ENCODE measurements at places on chromosomes 13 and 19. TPM values are rescaled to one million over a fixed set of nuclear protein-coding genes. Genes with fewer than 3 reads are reported as not detected.

DNA sequence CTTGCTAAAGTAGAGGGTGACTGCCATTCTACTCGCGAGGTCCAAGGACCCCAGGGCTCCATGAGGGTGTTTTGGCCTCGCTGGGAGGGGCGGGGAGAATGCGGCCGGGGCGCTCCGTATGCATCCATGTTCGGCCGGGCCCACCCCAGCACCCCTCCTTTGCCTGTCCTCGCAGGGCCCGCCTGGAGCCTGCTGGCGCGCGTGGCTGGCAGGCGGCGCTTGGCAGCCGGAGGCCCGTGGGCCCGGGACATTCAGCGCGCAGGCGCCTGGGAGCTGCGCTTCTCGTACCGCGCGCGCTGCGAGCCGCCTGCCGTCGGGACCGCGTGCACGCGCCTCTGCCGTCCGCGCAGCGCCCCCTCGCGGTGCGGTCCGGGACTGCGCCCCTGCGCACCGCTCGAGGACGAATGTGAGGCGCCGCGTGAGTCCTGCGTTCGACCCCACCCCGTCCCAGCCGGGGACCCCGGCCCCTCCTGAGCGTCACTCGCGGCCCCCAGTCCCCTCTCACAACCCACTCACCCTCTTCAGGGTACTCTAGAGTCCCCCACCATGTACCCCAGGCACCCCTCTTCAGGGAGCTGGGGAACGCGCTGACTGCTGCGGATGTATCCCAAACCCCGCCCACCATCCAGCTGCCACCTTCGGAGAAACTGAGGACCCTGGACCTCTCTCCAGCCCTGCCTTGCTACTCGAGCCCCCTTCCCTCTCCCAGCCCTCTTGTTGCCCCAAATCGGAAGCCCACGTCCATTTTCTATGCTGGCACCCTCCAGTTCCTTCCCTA, 4.1 kb downstream of the DLL3 start:
- H3K4me1 ChIP-seq: peaks cover 15% of the 10 kb centered on the region
- peak; percentile 72 for DNase-seq
- H3K36me3 ChIP-seq: no peaks in the 10 kb centered on the region
- peaks cover 48% of the 10 kb centered on the region for H3K27me3 ChIP-seq
- no peak overlapping the region for H3K4me3 ChIP-seq
- no peak overlapping the region for H3K27ac ChIP-seq

ZNF20 gene
- 0.46 TPM for total RNA-seq

DNA sequence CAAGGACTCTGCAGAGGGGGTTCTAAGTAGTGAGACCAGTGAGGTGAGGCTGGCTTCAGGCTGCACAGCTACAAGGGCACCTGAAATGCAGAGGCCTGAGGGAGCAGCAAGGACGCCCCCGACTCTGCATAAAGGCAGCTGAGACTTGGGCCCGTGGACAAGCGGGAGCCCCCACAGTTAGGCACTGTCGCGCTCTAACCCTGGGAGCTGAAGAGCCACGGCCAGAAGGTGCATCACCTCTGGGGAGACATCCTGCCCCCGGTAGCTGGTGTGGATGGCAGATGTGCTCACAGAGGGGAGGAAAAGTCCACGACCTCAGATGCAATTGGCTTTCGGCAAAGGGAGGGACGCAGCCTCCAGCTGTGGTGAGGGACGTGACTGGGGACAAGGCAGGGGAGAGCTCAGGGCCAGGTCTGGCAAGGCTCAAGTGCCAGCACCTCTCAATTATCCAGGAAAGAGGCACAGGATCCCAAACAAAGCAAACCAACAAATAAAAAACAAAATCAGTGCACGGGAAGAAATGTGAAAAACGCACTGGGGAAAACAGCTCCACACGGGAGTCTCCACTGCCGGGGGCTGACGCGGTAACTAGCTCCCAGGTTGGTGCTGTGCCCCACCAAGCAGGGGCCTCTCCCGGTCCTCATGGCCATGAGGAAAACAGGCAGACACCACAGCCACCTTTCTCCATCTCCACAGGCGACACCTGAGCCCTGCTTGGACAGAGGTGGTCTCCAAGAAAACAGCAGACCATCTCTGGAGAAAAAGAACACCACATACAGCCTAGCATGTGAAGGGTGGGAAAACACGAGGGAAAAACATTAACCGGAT, 23.0 kb upstream of the PLPP2 start:
- H3K27ac ChIP-seq: no peak overlapping the region
- H3K4me3 ChIP-seq: no peak overlapping the region
- H3K36me3 ChIP-seq: no peaks in the 10 kb centered on the region
- no peaks in the 10 kb centered on the region for H3K4me1 ChIP-seq
- no peak for DNase-seq

KCNJ14 gene
- total RNA-seq: 1.1 TPM

DNA sequence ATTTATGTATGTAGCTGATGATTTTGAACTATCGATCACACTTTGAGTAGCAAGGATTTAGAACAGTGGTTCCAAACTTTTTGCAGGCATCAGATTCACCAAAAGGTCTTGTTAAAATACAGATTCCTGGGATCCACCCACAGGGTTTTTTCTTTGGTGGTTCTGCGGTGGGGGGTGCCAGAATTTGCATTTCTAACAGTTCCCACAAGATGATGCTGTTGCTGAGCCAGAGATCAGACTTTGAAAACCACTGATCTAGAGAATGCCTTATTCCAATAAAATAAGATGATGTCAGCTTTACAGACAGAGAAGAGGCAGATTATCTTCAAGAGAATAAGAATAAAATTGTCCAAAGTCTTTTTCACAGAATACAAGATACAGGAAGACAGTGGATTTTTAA, 80.9 kb upstream of the SHISA2 start:
- H3K27ac ChIP-seq: no peak overlapping the region
- no peaks in the 10 kb centered on the region for H3K36me3 ChIP-seq
- no peak overlapping the region for H3K4me3 ChIP-seq
- DNase-seq: no peak
- H3K4me1 ChIP-seq: no peaks in the 10 kb centered on the region
- H3K27me3 ChIP-seq: no peaks in the 10 kb centered on the region

GRCh38 chr19:48196933-48197665, 26.6 kb downstream of the ZSWIM9 start:
- no peak overlapping the region for H3K4me3 ChIP-seq
- no peak overlapping the region for H3K27ac ChIP-seq
- no peak for DNase-seq
- no peaks in the 10 kb centered on the region for H3K36me3 ChIP-seq
- no peaks in the 10 kb centered on the region for H3K4me1 ChIP-seq

ZNF575 gene
- 0.40 TPM for total RNA-seq

GRCh38 chr19:51365211-51365964, 800 bp downstream of the ETFB start:
- H3K27ac ChIP-seq: peak overlapping the region; percentile 89
- peak overlapping the region; percentile 78 for H3K4me3 ChIP-seq
- DNase-seq: peak; percentile 39
- peaks cover 18% of the 10 kb centered on the region for H3K4me1 ChIP-seq
- no peaks in the 10 kb centered on the region for H3K27me3 ChIP-seq

- H3K36me3 ChIP-seq: peaks cover 49% of the 10 kb centered on the region
- DNase-seq: no peak
- no peaks in the 10 kb centered on the region for H3K4me1 ChIP-seq
These were observed 16.5 kb upstream of the CACTIN start for GRCh38 chr19:3642987-3643673.

PRTN3 gene
- 0.22 TPM for total RNA-seq

DNA sequence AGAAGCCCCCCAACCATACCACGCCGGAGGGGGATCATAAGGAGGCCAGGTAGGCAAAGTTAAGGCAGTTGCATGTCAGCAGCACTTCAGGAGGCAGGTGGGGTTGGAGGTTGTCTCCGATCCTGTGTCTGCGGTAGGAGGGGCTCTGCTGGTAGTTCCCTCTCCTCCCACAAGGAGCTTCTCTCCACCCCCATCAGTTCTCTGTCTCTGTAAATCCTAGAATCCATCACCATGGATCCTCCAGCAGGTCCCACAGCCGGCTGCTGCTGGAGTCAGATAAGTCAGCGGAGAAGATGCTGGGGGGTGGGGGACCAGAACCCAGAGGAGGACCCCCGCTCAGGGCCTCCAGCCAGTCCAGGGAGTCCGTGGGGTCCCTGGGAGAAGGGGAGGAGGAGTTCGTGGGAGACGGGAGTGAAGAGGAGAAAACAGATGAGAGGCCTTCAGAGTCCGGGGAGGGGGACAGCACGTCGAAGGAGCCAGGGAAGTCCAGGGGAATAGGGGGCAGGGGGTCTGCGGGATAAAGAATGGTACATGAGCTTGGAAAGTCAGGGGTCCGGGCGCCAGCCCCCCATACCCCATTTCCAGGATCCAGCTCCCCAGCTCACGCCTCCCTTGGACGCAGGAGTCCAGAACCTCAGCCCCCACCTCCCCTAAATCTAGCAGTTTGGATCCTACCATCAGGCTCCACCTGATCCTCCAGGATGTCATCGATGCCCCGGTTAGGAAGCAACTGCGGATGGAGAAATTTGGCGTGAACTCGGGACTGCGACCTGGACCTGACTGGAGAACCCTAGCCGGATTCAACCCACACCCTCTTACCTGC, 6.3 kb downstream of the MAMSTR start:
- H3K4me1 ChIP-seq: peaks cover 35% of the 10 kb centered on the region
- H3K36me3 ChIP-seq: peaks cover 17% of the 10 kb centered on the region
- H3K27ac ChIP-seq: peak overlapping the region; percentile 91
- H3K4me3 ChIP-seq: peak overlapping the region; percentile 78

- no peak overlapping the region for H3K4me3 ChIP-seq
- no peaks in the 10 kb centered on the region for H3K4me1 ChIP-seq
- H3K27ac ChIP-seq: no peak overlapping the region
- no peaks in the 10 kb centered on the region for H3K27me3 ChIP-seq
These were observed 1.6 kb upstream of the TYROBP start for GRCh38 chr19:35909684-35910035.

GRCh38 chr13:90105849-90106496, 1241.5 kb upstream of the MIR17HG start:
- H3K4me1 ChIP-seq: no peaks in the 10 kb centered on the region
- no peaks in the 10 kb centered on the region for H3K27me3 ChIP-seq

DNA sequence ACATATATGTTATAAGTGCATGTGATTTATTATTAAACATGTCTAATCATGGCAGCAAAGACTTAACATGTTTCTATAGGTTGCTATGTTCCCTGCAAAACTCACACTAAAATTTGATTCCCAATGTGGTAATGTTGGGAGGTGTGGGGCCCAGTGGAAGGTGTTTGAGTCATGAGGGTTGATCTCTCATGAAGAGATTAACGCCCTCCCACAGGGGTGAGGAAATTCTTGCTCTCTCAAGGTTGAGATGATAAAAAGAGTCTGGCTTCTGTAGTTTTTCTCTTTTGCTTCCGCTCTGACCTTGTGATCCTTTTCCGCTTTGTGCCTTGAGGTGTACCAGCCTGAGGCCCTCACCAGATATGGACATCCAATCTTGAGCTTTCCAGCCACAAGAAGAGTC, 737.5 kb upstream of the SLITRK5 start:
- H3K27ac ChIP-seq: no peak overlapping the region
- H3K27me3 ChIP-seq: no peaks in the 10 kb centered on the region

DNA sequence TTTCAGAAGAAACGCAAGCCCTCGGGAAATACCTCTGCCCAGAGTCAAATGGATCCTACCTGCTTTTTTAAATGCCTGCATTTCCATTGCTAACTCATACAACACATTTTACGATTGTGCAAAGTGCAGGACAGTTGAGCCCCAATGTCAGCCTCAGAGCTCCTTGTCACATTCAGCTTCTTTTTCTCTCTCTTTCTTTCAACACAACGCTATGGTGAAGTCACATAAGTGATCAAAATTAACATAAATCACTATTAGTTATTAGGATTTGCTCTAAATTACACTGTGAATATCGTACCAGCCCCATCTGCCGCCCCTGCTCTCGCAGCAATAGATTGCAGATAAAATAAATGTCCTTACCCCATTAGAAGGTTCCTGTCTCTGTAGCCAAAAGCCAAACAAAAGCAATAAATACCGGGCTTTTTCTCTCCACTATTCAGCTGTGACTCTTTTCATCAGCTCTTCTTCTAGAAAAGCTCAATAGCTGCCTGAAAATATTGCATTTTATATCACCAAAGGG, 8.8 kb downstream of the POU4F1 start:
- H3K27ac ChIP-seq: no peak overlapping the region
- no peaks in the 10 kb centered on the region for H3K36me3 ChIP-seq
- H3K4me3 ChIP-seq: no peak overlapping the region
- peaks cover 99% of the 10 kb centered on the region for H3K27me3 ChIP-seq
- H3K4me1 ChIP-seq: no peaks in the 10 kb centered on the region

DNA sequence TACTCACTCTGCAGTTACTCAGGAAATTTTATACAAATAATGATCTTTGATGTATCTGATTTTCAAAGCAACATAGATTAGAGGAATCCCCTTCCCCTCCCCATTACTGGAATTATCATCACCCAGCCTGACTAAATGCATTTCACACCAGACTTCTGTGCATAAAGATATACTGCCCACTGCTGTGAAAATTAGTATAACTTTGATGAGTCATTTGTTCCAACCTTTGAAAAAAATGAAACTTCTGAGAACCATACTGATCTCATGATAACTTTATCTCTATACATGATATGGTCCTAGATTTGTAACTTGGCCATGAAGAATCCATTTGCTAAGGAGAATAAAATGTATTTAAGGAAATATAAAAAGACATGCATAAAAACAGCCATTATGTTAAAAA, 63.9 kb downstream of the GPC6 start:
- no peaks in the 10 kb centered on the region for H3K36me3 ChIP-seq
- no peak overlapping the region for H3K27ac ChIP-seq
- H3K4me1 ChIP-seq: no peaks in the 10 kb centered on the region
- H3K4me3 ChIP-seq: no peak overlapping the region

GRCh38 chr13:32125751-32126150, 94.2 kb downstream of the FRY start:
- H3K27me3 ChIP-seq: no peaks in the 10 kb centered on the region
- H3K36me3 ChIP-seq: no peaks in the 10 kb centered on the region
- H3K27ac ChIP-seq: peak overlapping the region; percentile 47
- no peak for DNase-seq
- H3K4me1 ChIP-seq: peaks cover 23% of the 10 kb centered on the region
- no peak overlapping the region for H3K4me3 ChIP-seq

IL11 gene
- not detected for total RNA-seq

DNA sequence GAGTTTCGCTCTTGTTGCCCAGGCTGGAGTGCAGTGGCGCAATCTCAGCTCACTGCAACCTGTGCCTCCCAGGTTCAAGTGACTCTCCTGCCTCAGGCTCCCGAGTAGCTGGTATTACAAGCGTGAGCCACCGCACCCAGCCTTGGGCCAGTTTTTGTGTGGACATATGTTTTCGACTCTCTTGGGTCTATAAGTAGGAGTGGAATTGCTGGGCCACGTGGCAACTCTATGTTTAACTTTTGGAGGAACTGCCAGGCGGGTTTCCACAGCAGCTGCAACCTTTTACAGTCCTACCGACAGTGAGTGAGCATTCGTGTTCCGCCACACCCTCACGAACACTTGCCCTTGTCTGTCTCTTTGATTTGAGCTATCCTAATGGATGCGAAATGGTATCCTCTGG, 44.9 kb downstream of the BICRA start:
- no peaks in the 10 kb centered on the region for H3K27me3 ChIP-seq
- peaks cover 19% of the 10 kb centered on the region for H3K4me1 ChIP-seq
- no peak overlapping the region for H3K4me3 ChIP-seq
- peak; percentile 77 for DNase-seq

- H3K4me1 ChIP-seq: no peaks in the 10 kb centered on the region
- no peak overlapping the region for H3K4me3 ChIP-seq
- H3K36me3 ChIP-seq: peaks cover 3% of the 10 kb centered on the region
These were observed 18.8 kb upstream of the PPP5C start for GRCh38 chr19:46328079-46328478.

MATK gene
- total RNA-seq: 0.32 TPM

PLIN4 gene
- total RNA-seq: 115 TPM

GPR180 gene
- total RNA-seq: 3.6 TPM
